Stimulated activated CD8-positive, alpha-beta memory T cell treated with anti-CD3 and anti-CD28 coated beads, Interleukin-2, amount 100 ng/mL, for 1 hour (primary cell): ENCODE measurements at places on chromosomes 16 and 17.

DNA sequence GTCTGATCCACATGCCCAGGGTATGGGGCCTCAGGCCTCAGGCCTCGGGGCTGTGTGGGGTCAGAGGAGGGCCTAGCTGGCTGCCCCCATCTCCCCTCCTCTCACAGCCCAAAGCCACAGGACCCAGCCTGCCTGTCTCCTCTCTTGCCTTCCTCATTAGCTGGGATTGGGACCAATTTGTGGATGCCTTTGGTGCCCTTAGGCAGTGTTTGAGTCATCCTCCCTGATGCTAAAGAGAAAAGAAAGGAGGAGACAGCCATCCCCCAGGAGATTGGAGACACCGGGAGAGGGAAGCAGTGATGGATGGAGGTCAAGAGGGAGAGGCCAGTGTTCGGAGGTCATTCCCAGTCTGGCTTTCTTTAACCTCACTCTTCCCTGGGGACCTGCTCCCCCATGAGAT lies 23.3 kb upstream of the NOG start:
- DNase-seq = no peak

GRCh38 chr16:78494674-78495073 lies 395.2 kb downstream of the WWOX start:
- no peak for DNase-seq

DNA sequence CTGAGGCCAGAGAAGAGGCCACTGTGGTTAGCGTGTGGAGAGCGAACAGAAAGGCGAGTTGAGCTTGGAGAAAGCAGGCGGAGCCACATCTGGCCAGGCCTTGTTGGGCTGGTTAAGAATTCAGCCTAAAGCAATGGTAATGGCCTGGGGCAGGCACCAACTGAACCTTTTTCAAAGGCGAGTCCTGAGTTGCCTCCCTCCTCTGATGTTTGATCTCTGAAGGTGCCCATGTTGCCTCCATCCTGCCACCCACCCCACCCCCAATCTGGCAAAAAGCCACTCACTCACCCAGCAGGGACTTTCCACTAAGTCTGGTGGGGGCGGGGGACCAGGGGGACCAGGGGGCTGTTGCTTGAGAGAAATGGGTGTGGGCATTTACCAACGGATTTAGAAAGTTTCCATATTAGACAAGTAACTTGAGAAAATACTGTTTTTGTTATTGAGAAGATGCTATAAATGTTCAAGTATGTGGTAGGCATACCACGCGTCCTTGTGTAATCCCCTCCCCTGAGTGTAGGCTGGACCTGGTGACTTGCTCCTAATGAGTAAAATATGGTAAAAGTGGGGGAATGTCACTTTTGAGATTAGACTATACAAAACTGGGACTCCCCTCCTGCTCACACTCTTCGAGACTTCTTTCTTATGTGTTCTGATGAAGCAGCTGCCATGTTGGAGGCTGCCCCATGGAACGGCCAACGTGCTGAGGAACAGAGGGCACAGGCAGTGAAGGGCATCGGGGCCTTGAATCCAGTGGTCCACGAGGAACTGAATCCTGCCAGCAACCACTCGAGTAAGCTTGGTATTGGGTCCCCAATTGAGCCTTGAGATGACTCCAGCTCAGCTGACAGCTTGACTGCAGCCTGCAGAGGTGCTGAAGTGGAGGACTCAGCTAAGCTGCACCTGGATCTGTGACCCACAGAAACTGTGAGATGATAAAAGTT lies 29.9 kb upstream of the TNS4 start:
- peak; percentile 37 for DNase-seq

- DNase-seq = no peak
Observed at GRCh38 chr17:29760279-29761039, 137.7 kb upstream of the CORO6 start.

DNA sequence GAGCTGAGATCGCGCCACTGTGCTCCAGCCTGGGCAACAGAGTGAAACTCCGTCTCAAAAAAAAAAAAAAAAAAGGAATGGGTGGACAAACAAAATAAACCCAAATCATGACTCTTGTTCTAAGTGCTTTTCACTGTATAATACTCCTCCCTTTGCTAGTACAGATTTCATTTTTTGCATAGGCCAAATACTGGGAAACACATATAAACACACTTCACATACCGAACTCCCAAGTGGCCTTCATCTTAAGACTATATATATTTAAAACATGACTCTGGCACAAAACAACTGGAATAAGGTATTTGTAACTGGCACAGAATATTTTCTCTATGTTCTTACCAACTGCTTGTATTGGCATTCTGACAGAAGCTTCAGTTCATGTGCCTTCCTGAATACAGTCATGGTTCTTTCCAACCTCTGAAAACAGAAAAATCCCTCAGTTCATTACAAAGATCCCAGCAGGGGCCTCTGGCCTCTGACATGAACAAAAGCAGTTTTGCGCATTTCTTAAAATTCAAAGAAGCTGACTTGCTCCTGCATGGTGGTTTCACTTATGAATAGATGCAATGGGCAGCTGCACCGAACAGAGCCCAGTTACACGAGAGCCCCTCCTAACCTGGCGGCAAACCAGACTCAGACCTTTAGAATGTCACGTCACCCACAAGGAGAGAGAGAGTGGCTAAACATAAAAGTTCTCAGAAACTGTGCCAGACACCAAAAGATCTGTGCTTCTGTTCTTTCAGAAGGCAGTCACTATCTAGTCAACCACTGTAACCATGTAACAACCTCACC lies 19.1 kb upstream of the COPRS start:
- DNase-seq = no peak

- no peak for DNase-seq
Observed at GRCh38 chr16:12673466-12673865, 130.2 kb downstream of the CPPED1 start.

DNA sequence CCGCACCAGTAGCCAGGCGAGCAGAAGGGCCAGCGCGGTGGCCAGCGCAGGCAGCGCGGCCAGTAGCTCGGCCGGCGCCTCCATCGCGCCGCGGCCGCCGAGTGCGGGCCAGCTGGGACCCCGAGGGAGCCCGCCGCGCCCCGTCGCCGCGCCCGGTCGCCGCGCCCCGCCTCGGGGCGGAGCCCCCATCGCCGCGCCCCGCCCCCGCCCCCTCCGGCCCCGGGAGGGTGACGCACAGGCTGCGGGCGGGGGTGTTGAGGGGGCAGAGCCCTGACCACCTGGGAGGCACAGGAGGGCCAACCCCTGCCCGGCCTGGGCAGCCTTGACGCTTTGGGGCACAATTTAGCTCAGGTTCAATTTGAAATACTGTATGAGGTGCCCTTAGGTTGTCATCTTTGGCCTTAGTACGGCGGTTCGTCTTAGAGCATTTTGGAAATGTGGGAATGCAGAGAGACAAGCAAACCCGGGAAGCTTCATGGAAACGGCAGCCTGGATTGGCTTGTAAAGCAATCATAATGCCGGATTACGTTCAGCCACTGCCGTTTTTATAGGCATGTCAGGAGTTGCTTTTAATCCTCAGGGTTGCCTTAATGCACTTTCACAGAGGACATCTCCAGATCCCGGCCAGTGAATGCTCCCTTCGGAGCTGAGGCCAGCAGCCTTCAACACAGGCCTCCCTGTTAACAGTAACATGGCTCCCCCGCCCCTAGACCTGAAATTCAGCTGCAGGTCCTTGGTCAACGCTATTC lies at the start of gene MXRA7:
MXRA7 (minus strand) TSS at position 103 of the 749 bp plus-strand sequence; CDS start at position 84, 19 bp downstream.
- DNase-seq = peak; percentile 31

DNA sequence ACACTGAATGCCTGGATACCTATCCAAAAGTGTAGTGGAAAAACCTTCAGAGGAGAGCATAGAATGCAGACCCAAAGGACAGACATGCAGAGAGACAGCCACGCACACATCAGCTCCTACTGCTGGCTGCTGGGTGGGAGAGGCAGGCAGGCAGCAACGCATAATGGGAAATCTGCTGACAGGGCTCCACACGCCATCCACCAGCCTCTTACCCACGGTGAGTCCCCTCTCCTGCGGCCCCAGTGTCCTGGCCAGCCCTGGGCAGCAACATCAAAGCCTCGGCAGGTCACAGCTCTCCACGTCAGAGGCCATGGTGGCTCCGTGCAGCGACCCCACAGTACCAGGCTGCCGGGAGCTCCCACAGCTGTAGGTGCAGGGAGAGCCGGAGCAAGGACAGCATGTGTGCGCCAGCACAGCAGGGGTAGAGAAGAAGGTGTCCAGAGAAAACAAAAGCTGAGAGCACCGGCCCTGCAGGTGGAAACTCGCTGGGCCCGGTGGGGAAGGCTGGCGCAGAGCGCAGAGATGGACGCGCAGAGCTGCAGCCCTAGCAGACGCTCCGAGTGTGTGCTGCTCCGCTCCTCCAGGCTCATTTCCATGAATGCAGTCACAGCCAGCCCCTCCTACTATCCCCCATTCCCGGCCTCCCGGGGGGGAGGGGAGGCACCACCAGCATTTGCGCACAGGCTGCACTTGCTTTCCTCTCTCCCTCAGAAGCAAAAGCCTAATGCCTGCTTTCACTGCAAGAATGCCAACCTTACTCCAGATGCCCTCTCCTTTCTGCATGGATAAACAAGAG lies 58.9 kb downstream of the CYTH1 start:
- DNase-seq = no peak

- no peak for DNase-seq
Observed at GRCh38 chr16:81485824-81486539, 41.4 kb downstream of the CMIP start.

GRCh38 chr17:82977606-82978005 lies 101.8 kb upstream of the METRNL start:
- no peak for DNase-seq

GRCh38 chr17:71801301-71801700 lies 319.5 kb upstream of the SOX9 start:
- DNase-seq = no peak

DNA sequence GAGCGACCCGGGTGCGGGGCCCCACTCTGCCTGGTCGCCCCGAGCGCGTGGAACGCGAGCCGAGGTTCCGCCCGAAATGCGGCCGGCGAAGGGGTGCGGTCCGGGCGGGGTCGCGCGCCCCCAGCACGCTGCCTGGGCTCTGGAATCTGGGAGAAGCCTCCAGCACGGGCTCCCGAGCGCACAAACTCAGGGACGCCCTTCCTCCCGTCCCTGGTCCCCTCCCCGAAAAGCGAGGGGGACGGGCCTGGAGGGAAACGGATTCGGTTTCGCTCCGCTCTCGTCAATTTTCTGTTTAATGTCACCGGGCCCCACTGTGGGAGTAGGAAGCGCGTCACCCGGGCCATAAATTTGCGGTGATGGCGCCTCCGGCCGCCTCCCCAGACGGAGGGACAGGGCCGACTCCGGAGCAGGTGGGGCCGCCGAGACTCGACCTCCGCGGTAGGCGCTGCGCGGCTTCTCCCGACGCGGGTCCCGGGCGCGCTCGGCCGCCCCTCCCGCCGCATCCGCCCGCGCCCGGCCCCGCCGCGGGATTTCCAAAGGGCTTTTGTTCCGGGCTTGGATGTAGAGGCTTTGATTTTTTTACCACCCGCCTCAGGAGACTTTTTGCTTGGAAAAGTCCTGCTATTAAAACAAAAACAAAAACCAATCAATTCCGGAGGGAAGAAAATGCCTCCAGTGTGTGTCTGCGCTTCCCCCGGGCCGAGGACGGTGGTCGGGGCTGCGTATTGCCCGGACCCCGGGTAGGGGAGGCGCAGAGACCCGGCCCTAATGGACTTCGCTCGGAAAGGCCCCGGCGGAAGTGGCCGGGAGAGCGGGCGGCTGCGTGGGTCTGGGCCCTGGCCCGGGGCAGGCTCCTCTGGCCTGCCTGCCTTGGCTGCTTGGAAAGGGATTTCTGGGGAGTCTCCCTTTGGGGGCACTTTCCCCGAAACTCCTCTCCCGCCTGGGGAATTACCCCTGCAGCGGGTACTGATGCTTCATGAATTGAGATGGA lies 7.9 kb upstream of the BAHCC1 start:
- no peak for DNase-seq

DNA sequence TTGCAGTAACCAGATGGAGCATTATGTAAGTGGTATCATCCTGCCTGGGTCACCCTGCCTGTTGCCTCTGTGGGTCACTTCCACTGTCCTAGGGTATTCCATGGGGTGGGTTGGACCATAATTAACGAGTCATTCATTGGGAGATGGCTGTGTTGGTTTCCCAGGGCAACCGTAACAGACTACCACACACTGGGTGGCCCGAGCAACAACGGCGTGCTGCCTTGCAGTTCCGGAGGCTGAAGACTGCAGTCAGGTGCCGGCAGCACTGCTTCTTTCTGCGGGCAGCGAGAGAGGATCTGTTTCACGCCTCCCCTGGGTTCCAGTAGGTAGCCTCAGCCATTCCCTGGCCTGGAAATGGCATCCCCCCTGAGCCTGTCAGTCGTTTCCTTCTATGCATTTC lies 28.9 kb upstream of the CMIP start:
- no peak for DNase-seq

DNA sequence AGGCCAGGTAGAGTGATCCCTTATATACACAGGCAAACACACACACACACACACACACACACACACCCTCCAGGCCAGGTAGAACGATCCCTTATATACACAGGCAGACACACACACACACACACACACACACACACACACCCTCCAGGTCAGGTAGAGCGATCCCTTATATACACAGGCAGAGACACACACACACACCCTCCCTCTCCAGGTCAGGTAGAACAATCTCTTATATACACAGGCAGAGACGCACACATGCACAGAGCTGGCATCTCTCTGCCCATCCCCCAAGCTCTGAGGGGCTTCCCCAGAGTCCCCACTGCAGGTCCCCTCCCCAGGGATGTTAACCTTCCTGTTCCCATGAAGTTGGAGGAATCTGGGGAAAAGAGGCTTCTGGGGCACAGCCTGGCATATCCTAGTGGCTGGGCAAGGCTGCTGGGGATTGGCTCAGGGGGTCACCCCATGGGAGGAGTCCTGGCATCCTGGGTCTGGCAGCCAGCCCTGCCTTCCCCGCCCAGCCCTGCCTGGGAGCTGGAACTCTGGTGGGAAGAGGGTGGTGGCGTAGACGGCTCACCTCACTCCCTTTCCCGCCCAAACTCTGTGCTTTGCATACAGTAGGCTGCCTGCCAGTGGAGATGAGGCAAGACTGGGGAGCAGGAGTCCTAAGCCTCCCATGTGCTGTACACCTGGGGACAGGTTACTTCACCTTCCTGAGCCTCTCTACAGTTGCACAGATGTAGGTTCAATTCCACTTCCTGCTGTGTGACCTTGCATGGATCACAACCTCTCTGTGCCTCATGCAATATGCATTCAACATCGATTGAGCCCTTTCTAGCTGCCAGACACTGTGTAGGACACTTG lies 41.8 kb downstream of the TEKT5 start:
- no peak for DNase-seq
